ENCODE measurements at places on chromosomes 12 and 14.

DNA sequence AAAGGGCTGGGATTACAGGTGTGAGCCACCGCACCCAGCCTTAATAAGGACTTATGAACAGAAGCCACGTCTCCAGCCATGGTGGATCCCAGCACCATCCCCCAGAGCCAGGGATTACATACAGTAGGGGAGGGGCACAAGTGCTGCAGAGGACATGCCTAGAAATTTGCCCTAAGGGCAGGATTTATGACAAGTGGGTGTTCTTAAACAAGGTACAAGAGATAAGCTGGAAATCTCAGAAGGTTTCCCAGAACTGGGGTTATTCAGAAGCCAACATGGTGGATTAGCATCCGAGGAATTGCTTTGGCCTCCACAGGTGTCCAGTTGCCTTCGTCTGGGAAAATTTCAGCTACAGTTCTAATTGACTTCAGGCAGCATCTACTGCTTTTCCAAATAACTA, 114.4 kb upstream of the EGLN3 start:
- DNase-seq, result no peak

DNA sequence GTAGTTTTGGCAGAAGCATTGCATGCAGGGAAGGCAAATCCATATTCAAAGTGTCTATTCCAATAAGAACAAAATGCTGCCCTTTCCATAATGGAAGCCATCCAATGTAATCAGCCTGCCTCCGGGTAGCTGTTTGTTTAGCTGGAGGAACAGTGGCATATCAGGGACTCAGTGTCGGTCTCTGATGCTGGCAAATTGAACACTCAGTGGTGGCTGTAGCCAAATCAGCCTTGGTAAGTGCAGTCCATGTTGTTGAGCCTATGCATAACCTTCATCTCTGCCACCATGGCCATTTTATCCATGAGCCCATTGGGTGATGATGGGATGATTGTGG, 147.8 kb upstream of the MAX start:
- DNase-seq, result no peak

- peak; percentile 100 for DNase-seq
Observed at GRCh38 chr12:103930034-103930786, at the start of gene HSP90B1. TSS of gene HSP90B1 (plus strand) at chr12:103930410. CDS start at chr12:103930516, 106 bp downstream.

DNA sequence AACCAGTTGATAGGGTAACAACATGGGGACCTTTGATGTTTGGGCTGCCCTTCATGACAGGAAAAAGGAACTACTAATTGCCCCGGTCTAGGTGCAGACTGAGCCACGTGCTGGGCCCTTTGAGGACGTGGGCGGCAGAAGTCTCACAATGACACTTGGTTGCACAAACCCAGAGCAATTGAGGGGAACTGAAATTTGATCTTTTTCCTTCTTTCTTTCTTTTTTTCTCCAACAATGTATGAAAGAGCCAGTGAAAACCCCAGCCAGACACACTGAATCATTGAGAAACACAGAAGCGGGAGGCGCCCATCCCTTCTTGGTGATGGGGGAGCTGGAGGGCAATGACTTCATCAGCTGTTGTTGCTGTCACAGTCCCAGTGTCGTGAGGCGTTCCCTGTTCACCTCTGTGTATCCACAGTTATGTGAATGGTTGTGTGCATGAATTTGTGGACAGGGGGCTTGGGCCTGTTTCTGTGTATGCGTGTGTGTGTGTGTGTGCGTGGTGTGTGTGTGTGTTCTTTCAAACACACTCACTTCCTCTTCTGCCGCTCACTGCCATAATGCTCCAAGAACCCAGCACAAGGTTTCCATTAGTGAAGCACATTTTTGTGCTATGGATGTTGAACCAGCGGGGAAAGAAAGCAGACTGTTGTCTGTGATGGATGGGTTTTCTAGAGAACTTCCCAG, 137.5 kb upstream of the CCND2 start:
- peak; percentile 41 for DNase-seq

- peak; percentile 53 for DNase-seq
Observed at GRCh38 chr12:50005175-50005574, 20.1 kb downstream of the RACGAP1 start.

DNA sequence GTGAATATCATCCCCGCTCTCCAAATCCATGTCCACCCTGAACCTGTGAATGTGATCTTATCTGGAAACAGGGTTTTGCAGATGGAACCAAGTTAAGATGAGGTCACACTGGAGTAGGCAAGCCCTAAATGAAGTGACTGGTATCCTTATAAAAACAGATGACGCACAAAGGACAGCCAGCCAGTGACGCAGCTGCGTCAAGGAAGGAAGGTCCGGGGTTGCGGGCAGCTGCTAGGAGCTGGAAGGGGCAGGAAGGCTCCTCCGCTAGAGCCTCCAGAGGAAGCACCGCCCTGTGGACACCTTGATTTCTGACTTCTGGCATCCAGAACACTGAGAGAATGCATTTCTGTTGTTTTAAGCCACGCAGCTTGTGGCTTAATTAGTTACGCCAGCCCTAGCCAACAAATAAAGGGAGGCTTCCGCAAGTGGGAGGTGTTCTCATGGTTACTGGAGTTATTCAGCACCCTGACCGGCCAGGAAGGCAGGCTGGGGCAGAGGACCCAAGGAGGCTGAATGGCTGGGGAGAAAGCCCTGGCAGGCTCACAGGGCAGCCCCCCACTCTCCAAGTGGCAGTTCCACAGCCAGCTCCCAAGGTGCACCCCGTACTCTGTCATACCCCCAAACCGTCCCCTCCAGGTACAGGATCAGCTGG, 127.6 kb upstream of the NCOR2 start:
- DNase-seq, result no peak

DNA sequence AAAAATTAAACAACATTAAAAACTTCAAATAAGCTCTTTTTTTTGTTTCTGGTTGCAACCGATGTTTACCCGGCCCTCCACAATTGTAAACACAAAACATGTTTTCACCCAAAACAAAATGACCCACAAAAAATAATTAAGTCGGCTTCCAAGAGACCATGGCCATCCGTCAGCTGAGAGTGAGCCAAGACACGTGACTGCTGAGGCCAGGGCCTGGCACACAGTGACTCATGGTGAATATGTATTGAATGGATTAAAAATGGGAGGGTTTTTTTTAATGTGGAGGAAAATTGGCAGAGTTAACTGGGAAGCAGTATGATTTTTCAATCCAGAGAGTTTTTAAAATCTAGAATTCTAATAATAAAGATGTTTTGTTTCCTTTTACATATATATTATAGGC, 13.8 kb upstream of the CPNE8 start:
- DNase-seq, result peak; percentile 29

DNA sequence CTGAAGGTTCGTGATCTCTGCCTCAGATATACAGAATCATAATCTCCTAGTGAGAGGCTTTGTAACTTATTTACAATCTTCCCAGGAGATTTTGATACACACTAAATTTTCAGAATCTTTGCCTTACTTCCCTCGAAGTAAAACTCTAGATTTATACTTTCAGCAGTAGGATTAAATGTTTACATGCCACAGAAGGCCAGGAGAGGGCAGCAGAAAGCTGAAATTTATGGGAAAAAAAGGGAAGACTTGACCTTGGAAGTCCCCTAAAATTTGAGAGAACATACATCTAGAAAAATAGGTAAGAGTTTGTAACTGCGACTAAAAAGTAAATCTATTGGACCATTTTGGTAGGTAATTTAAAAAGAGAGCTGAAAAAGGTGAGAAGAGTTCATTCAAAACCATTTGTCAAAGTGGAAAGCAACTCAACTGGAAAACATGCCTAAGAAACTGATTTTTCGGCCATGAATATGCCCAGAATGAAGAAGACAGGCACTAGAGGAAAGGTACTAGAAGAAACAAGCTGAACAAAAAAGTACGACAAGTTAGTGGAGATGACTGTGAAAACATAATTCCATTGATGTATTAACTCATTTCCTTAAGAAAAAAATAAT, 242.0 kb upstream of the MDGA2 start:
- peak; percentile 40 for DNase-seq

All from globus pallidus (tissue), 1 donor.